NCI-H1694 (cell line): ENCODE measurements at places on chromosomes 16 and 17.

DNA sequence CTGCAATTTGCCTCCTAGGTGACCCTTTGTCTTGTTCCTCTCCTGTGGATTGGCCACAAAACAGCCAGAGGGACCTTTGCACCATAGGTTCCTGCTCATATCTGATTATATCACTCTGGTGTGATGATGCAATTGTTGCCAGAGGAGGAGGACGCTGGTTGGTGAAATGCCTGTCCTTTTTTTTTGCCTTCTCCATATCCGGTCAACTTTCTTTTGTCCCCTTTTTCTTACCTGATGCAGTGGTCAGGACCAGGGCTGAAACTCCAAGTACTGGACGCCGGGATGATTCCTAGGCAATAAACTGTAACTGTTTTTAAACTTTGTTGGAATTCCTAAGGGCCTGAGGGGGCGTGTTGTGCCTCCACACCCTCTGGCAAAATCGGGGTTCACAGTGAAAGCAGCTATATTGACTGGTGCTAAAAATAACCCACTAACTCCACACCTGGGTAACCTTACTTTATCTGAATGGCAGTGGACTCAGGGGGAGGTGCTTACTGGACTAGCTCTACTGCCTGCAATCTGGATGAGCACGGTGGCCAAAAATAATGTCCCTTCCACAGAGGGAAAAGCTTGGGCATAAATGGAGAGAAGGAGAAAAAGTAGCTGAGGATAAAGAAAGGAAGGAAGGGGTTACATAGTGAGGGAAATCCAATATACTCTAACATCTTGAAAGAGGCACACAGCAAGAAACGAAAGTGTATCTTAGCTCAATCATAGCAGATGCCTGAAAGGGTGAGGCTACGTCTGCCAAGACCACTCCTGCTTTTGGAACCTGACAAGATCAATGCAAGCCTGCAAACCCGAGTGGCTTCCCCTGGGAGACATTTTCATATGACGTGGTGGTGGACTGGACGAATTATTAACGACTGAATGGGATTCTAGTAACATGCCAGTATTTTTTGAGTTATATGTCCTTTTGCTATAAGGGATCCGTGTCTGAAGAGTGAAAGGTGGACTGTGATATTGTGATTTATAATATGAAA lies 28.4 kb upstream of the ZNF423 start:
- DNase-seq, result no peak

GRCh38 chr17:28499684-28500357 lies 6.3 kb upstream of the FOXN1 start:
- DNase-seq, result no peak

DNA sequence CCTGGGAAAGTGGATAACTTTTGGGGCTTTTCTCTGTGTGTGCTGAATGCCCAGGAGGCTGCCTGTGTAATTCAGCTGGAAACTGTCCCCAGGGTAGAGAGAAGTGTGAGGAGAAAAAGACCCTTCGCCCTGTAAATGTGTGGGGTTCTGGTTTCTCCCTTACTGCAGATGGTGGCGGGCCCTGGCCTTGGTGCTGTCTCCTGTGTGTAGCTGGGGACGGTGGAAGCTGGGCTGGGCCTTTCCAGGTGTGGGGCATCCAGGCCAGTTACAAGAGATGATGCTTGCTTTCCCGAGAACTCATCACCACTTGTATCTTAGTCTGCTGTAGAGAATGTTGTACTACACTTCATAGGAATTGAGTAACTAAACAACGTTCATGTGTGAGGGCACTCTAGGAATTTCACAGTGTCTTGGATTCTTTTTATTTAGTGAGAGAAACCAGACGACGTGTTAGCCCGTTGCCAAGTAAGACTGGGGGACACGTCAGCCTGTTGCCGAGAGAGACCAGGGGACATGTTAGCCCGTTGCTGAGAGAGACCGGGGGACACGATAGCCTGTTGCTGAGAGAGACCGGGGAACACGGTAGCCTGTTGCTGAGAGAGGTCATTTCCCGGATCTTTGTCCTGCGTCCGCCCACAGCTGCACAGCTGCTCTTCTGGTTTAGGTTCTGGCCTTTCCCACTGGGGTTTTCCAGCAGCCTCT lies 43.1 kb downstream of the TBCD start:
- no peak for DNase-seq

- peak; percentile 18 for DNase-seq
Observed at GRCh38 chr17:178292-179065, 3.0 kb downstream of the DOC2B start.

GRCh38 chr16:87178977-87179376 lies 138.2 kb downstream of the C16orf95 start:
- no peak for DNase-seq

- DNase-seq, result no peak
Observed at GRCh38 chr16:12763517-12763916, 40.2 kb downstream of the CPPED1 start.

- DNase-seq, result no peak
Observed at GRCh38 chr16:33877-34647, 19.3 kb downstream of the POLR3K start.

DNA sequence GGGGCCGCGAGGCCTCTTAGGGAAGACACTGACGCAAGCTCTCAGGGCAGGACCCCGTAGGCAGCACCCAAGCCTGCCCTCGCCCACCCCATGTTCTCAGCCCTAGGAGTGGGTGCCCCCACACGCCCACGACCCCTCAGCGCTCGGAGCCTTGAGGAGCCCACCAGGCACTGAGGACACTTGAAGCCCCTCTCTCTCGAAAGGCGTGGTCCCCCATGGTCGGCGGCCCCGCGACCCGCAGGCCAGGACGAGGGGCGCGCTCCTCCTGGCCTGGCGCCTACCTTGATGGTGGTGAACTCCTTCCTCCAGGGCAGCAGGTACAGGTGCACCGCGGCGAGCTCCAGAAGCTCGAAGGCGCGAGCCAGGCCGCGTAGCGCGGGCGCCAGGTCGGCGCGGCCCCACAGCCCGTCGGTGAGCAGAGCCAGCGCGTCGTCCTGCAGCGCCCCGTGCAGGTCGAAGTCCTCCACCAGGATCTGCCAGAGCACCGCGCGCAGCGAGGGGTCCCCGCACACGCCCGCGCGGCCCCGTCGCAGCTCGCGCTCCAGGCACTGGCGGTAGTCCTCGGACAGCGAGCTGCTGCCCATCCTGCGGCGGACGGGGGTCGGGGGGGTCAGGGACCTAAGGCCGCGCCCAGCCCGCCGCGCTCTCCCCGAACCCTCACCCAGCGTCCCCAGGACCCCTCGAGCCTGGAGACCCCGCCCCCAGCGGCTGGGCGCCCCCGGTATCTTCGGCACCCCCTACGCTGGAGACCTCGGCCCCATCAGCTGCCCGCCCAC lies 668 bp downstream of the SPATA2L start:
- DNase-seq, result no peak

DNA sequence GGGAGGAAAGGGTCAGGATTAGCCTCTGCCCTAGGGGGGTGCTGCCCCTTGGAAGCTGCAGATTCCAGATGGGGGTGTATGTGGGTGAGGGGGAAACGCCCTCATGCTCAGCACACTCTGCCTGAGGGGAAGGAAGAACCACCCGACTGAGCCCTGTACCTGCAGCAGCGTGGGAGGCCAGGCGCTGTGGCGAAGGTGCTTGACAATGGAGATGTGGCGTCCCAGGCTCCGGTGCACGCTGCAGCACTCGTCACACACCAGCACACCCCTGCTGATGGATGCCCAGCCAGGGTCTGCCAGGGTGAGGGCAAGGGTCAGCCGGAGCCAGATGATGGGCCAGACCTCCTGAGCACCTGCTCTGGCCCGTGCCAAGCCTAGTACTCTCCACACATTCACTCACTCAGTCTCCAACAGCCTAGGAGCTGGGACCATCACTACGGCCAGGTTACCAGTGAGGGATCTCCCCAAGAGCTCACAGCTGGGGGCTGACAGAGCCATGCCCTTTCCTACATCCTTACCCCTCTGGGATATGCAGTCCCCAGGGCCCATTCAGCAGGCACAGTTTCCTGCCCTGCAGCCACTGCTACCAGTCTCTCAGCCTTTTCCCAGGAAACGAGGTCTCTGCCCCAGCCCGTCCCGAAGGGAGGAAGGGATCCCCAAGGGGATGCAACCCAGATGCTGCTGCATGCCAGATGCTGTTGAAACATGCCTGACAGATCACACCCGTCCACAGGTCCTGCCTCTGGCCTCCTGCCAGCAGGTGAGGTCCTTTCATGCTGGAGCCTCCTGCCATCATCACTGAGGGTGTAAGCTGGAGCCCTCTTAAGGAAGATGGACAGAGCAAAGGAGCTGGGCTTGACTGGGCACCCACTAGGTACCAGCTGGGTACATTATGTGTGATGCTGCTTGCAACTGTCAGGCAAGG lies 5.9 kb downstream of the GIT1 start:
- DNase-seq, result peak; percentile 69

DNA sequence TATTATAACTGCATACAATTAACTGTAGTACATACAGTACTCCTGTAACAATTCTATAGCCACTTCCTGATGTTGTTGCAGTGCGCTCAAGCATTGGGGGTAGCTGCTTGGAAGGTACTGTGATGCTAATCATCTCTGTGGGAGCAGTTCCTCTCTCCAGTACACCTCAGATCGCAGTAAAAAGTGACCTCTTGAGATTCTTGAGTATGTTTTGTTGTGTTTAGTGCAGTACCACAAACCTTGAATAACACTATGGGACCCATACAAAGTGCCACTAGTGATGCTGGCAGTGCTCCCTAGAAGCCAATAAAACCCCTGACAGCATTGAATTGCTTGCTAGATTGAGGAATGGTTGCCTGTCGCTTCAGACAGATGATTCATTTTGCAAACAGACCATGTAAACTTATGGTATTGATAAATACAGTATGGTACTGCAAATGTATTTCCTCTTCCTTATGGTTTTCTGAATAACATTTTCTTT lies 193.0 kb downstream of the SPECC1 start:
- DNase-seq, result no peak

DNA sequence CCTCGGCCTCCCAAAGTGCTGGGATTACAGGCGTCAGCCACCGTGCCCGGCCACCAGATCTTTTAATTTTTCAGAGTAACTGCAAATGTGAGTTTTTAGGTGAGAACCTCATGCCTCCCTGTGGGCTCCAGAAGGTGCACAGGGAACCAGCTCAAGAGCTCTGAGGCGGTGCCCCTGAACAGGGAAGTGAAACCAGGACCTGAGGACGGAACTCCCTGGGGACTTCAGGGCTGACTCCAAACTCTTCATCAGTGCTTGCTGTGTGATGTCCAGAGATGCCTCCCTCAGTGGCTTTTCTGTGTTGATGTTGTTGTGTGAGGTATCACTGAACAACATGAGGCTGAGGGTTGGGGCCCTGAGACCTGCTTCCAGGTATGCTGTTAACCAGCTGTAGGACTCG lies 23.8 kb downstream of the SLC12A3 start:
- DNase-seq, result no peak

- no peak for DNase-seq
Observed at GRCh38 chr17:73369111-73369521, 57.3 kb upstream of the CDC42EP4 start.

GRCh38 chr17:613725-614124 lies 100.9 kb downstream of the VPS53 start:
- DNase-seq, result no peak

DNA sequence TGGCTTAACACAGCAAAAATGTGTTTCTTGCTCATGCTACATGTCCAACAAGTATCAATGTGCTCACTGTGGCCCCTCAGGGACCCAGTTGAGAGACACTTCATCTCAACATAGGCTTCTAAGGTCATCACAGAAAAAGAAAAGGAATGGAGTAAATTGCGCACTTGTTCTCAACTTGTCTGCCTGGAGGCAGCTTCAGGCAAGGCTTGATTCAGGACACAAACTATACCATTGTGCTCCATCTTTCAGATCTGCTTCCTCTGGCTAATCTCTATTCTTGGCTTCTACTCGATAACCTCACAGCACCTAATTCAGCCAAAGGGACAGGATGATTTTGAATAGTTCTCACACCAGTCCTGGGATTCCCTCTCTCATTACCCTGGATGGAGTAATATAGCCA lies 35.6 kb downstream of the HS3ST2 start:
- DNase-seq, result no peak

DNA sequence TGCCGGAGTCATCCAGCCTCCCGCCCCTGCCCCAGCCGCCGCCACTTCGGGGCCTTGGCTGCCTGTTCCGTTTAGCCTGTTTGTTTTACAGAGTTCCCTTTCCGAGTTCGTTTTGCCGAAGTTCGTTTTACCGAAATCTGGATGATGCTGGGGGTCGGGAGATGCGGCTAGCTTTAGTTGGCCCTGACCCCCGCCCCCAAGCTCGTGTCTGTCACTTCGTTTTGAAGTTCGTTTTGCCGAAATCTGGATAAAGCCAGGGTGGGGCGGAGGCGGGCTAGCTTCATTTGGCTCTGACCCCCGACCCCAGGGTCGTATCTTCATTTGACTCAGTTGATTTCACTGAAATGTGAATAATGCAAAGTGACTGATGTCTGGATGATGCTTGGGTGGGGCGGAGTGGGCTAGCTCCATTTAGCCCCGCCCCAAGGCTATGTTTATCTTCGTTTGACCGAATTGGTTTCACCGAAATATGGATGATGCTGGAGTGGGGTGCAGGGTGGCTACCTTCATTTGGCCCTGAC lies 591 bp downstream of the PSMD7 start:
- DNase-seq, result no peak

- DNase-seq, result no peak
Observed at GRCh38 chr17:927611-928461, 51.7 kb downstream of the NXN start.

DNA sequence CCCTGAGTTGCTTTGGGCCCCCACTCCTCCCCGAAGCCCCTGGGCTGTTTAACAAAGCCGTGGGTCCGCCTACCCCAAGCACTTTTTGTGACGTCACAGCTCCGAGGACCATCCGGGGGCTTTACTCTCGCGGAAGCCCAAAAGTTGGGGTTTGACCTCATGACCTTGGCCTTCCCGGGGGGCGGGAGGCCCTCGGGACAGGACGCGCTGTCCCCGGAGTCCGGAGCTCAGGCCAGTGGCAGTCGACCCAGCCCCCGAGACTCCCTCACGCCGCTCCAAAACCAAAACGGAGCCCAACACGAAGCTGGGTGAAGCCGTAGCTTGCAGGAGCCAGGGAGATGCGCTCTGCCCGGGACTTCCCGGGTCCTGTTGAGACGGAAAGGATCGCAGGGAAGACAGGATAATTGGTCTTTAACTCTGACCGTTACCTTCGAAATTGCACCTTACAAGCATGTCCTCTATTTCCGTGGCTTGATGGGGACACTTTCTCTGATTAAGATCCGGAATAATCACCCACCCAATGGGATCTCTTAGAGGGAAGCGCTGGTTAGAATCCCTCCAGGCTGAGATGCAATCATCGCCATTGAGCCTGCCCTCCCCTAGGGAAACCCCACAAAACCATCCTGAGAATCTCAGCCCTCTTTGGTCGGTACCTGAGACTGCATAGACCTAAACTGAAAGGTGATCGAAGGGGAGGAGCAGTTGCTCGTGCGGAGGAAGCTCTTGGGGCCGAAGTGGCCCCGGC lies 4.9 kb upstream of the SOX9 start:
- DNase-seq, result no peak
